Activated CD4-positive, alpha-beta memory T cell treated with anti-CD3 and anti-CD28 coated beads for 36 hours (primary cell): ENCODE measurements at places on chromosomes 7 and 10.

DNA sequence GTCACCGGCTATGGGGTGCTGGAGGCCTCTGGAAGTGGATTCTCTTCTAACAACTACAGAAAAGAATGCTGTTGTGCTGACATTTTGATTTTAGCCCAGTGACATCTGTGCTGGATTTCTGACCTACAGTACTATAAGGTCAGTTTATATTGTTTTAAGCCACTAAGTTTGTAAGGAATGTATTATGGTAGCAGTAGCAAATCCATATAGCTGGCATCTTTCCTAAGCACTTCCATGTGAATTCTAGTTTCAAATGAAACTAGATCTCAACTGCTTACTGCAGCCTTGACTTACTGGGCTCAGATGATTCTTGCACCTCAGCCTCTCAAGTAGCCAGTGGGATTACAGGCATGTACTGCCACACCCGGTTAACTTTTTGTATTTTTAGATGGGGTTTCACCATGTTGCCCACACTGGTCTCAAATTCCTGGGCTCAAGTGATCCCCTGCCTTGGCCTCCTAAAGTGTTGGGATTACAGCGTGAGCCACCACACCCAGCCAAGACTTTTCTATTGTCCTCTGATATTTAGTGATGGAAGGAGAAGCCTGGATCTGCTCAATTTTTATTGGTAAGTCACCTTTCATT lies 414.0 kb downstream of the PHTF2 start:
- no peak for DNase-seq

DNA sequence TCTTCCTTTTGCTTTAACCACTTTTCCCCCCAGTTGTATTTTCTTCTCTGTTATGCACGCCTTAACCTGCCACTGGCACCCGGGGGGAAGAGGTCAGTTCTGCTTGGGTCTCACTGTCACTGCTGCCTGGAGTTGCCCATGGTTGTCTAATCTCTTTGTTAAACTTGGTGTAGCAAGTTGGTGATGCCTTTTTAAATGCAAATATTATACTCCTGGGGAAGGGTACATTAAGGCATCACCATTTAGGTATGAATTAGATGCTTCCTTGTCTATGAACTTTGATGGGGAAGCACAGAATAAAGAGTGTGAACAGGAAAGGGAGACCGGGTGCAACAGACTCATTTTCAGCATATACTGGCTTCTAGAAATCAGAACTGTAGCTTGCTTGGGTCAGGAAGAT lies 9.1 kb upstream of the SORCS3 start:
- no peak for DNase-seq

GRCh38 chr7:4661871-4662270 lies 20.2 kb upstream of the FOXK1 start:
- no peak for DNase-seq

DNA sequence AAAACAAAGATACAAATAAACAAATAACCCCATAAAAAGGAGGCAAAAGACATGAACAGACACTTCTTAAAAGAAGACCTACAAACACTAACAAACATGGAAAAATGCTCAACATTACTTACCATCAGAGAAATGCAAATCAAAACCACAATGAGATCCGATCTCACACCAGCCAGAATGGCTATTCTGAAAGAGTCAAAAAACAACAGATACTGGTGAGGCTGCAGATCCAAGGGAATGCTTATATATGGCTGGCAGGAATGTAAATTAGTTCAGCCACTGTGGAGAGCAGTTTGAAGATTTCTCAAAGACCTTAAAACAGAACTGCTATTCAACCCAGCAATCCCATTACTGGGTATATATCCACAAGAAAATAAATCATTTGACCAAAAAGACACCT lies 80.4 kb upstream of the NRP1 start:
- no peak for DNase-seq

GRCh38 chr10:117684672-117685211 lies 142.2 kb downstream of the EMX2 start:
- no peak for DNase-seq

- no peak for DNase-seq
Observed at GRCh38 chr10:81876253-81877077, 1.5 kb downstream of the NRG3 start.

GRCh38 chr7:75614401-75614800 lies 122.3 kb downstream of the SPDYE5 start:
- DNase-seq: no peak

- DNase-seq: no peak
Observed at GRCh38 chr10:1687190-1687589, 50.1 kb downstream of the ADARB2 start.

DNA sequence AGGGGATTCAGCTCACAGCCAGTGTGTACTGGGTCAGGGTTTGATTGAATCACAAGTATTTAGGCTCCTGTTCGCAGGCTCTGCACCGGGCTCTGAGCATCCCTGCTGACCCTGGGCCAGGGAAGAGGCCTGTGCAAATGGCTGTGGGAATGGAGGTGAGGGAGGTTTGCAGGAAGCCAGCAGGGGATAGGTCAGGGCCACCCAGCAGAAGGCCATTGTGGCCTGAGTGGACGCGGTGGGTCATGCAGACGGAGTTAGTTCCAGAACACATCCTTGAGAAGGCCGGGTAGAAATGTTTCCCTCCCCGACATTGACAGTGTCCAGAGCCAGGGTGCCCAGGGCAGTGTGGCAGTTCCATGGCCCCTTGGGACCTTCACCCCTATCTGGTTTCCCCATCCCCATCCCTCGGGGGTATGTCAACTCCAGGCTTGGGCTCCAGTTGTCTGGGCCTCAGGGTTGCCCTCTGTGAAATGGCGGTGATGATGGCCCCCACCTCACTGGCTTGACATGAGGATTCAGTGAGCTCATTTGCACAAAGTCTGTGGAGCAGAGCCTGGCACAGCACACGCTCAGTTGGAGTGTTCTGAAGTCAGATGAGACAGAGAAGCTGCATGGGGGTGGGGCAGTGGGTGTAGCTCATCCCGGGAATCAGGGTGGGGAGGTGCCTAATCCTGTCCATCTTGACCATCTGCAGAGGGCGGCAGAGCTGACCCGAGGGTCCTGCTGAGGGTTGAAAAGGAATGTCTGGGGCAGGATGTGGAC lies 107.6 kb downstream of the ADCY1 start:
- DNase-seq: no peak

- no peak for DNase-seq
Observed at GRCh38 chr10:26612151-26612915, 85.2 kb upstream of the PDSS1 start.

- DNase-seq: peak; percentile 54
Observed at GRCh38 chr7:76262683-76263402, 39.6 kb upstream of the HSPB1 start.

- DNase-seq: no peak
Observed at GRCh38 chr7:67813621-67814292, 817.1 kb downstream of the TYW1 start.

GRCh38 chr7:23544913-23545354 lies 13.2 kb upstream of the TRA2A start:
- no peak for DNase-seq

GRCh38 chr7:96380111-96380512 lies 58.2 kb upstream of the SLC25A13 start:
- no peak for DNase-seq

DNA sequence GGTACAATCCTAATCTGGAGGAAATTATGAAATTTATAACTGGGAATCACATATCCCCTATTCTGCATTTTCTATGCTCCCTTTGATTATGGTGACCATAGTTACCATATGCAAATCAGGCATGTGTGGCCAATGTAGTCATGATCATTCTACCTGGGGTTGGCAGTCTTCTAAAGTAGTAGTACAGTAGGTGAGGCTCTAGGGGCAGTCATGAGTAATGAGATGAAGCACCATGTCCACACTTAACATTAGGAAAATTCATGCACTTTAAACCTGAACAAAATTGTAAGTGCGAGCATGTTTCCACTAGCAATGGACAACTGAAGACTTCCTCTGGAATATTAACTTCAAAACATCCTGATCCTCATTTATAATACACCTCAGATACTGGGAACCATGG lies 545.9 kb downstream of the SUGCT start:
- no peak for DNase-seq

DNA sequence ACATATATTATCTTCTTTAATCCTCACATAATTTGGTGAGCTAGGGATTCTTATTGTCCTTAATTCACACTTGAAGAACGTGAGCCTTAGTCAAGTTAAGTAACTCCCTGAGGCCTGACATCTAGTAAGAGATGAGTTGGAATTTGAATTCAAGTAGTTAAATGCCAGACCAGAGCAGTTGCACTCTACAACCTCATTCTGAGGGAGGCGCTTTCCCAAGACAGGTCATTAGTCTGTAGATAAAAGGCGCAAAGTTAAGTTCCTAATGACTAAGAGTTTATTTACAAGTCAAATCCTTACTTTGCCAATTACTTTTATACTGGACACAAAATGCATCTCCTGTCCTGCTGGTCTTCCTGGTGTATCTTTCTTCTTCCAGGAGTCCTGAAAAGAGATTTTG lies 3.6 kb upstream of the EXOC6 start:
- DNase-seq: no peak
